Stimulated activated CD4-positive, alpha-beta T cell treated with anti-CD3 and anti-CD28 coated beads, Interleukin-1b, Interleukin-23, amount 100 ng/mL, for 4 hours (primary cell): ENCODE measurements at places on chromosomes 3 and 15.

- DNase-seq, result no peak
Observed at GRCh38 chr3:103410231-103410630, 975.4 kb downstream of the ZPLD1 start.

- no peak for DNase-seq
Observed at GRCh38 chr3:174276826-174277225, 582.3 kb upstream of the NAALADL2 start.

GRCh38 chr3:17030438-17030837 lies 145.7 kb downstream of the PLCL2 start:
- no peak for DNase-seq

- DNase-seq, result no peak
Observed at GRCh38 chr3:63349583-63350573, 71.8 kb downstream of the SYNPR start.

DNA sequence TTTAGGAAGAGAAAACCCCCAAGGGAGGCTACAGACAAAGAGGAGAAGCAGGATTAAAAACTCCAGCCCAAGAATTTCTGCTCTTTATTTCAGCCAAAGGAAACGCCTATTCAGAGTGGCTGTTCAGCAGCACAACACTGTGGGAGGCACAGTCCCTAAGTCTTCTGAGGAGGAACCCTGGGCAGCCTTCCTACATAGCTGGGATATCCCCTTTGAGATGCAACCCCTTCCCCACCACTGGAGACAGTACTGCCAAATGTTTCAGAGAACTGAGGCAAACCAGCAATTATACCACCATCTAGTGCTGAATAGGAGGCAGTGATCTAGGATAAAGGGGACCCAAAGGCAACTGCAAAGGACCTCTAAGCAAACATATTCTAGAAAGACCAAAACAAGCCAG lies 168.1 kb downstream of the VPS13C start:
- DNase-seq, result no peak

- DNase-seq, result no peak
Observed at GRCh38 chr15:76299786-76300185, 11.5 kb downstream of the ETFA start.

DNA sequence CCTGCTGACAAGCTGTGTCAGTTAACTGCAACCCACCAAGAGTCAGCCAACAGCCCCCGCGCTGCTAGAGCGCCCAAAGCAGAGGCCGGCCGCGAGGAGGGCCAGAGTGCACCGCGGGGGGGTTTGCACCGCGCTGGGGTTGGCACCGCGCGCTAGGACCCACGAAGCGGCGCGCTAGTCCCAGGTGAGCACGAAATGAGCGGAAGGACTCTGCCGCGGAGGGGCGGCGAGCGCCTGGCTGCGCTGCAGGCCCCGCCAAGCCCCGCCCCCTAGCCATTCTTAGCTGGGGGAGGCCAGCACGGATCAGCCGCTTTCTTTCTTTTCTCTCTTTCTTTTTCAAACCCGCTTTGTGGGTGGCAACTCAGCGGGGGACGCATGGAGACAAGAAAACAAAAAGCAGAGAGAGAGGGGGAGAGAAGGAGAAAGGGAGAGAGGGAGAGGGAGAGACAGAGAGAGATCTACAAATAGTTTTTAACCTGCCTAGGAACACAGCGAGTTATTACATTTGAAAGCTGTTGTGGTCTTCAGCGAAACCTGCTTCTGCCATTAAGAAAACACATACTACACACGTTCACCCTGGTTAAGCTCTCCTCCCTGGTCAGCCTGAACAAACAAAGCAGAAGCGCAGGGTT lies 6.9 kb upstream of the FOXB1 start:
- peak; percentile 49 for DNase-seq

GRCh38 chr3:116971531-116971930 lies 262.0 kb downstream of the TUSC7 start:
- DNase-seq, result no peak

- no peak for DNase-seq
Observed at GRCh38 chr3:107907996-107908395, 182.8 kb downstream of the CD47 start.

DNA sequence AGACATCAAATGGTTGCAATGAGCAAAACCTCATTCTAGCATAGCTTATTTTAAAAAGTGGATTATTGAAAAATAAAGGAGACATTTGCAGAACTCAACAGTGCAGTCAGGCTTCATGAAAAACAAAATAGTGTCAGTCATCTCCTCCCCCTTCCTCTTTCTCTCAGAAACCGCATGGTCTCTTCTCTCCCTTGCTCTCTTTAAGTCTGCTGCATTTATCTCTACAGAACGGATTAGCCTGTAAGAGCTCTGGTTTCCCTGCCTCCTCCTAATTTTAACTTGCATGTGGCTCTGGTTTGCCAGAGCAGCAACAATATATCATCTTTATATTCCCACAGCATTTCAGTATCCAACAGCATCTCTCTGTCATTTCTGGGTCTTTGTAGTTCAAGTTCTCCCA lies 609.0 kb downstream of the MECOM start:
- DNase-seq, result no peak

- DNase-seq, result no peak
Observed at GRCh38 chr3:37999836-38000235, 9.2 kb downstream of the VILL start.

GRCh38 chr3:152197451-152197850 lies 71.3 kb upstream of the MBNL1 start:
- DNase-seq, result no peak

GRCh38 chr3:109137761-109138160 lies 1.2 kb downstream of the C3orf85 start:
- DNase-seq, result no peak

DNA sequence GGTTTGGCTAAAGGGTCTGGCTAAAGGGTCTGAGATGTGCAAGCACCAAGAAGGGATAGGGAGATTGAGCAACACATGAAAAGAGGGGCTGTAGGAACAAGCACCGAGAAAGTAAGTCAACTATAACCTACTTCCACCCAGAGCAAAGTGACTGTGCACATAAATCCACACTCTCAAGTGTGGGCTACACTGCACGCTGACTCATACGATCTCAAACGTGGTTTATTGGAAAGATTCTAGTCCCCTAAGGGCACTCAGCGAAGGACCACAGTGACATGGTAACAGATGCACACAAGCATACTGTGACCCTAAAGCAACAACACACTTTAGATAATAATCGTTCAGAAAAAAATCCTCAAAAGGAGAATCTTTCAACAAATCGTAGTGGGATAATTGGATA lies 48.0 kb downstream of the EHHADH start:
- DNase-seq, result no peak

DNA sequence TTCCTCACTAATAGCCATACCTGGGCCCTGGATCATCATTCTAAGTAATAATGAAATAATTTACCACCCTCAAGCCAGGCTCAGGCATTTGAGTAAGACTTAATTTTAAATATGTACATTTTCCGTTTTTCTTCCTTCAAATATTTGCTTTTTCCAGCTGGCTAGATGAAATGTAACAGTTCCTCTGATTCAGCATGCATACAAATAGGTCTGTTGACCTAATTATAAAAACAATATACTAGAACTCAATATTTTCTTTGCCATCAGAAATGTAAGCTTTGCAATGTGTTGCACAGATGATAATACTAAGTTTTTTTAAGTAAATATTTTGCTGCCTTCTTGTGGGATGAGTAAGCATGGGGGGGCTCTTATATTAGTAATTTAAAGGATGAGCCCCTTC lies 91.6 kb downstream of the FEZF2 start:
- DNase-seq, result no peak

GRCh38 chr15:70632491-70633102 lies 130.8 kb downstream of the UACA start:
- DNase-seq, result no peak

- no peak for DNase-seq
Observed at GRCh38 chr3:150150633-150151032, 179.9 kb upstream of the PFN2 start.

GRCh38 chr3:170999737-171000242 lies 26.7 kb downstream of the SLC2A2 start:
- no peak for DNase-seq

- no peak for DNase-seq
Observed at GRCh38 chr3:141067206-141067974, 16.2 kb downstream of the SPSB4 start.

DNA sequence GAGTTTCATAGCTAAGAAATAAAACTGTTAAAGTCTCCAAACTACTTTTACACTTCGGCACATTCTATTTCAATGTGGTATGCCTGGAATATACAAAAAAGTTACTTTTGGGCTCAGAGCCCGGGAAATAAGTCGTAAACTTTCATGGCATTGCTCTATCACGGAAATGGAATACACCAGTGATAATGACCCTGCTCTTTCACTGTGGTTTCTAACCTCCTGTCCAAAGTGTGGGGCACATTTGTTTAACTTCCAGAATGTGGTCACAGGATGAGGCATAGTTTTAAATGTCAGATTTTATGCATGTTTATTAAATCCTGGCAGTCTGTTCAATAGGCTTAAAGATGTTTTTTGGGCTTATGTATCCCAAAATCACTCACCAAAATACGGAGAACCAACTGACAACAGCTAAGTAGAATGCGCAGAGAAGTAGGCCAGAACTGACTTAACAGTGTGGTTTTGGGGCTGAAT lies 5.1 kb downstream of the CXCR6 start:
- DNase-seq, result no peak

- DNase-seq, result no peak
Observed at GRCh38 chr3:141436180-141436579, 50.6 kb upstream of the RASA2 start.

GRCh38 chr15:89406218-89406939 lies 71.8 kb upstream of the POLG start:
- DNase-seq, result no peak

DNA sequence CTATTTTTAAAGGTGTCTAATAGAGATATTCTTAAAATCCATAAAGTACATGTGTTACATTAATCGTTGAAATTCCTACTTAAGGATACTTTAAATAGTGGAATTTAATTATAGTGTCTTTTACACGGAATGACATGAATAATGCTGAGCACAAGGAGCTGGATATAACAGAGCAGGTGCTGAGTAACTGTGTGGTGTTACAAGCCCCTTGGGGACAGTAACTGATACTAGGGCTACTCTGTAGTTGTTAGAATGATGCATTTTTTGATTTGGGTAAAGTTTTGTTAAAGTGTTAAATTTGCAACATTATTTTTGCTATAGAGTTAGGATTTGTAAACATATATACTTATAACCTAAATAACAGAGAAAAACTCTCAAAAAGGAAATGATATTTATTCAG lies 1496.1 kb downstream of the OTOL1 start:
- DNase-seq, result no peak

DNA sequence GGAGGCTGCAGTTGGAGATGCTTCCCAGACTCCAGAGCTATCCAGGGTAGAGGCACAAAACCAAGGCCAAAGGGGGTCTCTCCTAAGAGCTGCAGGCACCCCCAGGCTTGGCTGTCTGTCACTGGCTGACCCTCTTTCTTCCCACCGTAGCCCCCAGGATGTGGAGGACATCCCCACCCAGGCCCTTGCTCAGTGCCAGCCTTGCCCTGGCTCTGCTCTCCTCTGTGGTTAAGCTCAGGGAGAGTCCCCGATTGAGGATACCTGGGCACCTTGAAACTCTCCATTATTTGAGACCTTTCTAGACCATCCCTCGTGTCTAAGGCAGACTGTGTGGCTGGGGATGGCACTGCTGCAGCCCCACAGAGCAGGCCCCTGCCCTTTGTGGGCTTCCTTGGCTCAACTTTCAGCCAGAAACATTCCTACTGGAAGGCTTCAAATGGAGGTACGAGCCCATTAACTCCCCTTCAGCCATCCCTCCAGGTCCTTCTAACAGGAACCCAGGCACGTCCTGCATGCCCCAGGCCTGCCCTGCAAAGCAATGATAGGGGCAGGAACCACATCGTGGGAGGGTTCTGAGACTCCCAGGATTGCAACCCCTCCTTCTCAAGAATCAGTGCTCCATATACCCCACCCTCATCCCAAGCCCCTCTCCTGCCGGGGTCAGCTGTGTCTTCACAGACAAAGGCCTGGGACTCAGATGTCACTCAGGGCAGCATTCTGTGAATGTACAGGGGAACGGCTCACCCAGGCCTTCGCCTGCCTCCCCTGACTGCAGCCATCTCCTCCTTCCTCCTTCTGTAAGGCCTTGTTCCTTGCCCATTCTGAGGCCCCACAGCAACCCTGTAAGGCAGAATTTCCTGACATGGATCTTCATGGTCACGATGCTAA lies 102.9 kb upstream of the ABHD17C start:
- DNase-seq, result no peak

GRCh38 chr3:36895496-36896409 lies 49.1 kb downstream of the TRANK1 start:
- DNase-seq, result no peak

DNA sequence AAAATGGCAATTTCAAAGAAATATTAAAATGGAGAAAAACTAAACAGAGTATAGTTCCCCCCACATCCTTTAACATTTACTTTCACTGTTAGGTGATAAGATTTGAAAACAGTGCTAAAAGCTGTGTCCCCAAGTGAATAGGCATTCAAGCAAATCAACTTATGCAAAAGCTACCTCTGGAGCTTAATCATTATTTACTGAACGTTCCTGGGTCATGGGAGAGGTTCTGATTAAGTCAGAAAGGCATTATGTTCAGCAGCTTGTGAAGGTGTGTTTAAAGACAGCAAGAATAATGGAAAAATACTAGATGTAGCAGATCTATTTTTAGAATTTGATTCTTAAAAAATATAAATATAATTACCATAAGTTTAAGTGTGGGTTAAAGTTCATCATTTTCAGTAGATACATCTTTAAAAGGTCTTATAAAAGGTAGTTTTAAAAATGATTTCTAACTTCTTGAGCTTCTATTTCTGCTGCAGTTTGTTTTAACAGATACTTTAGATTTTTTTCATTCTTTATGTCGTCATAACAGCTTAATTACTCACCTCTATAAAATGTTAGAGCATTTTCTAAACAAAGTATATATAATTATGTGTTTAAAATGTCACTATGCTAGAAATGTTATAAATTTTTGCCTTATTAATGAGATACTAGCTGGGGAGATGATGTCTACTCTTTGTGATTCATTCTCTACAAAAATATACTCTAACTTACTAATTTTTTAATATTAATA lies 127.9 kb downstream of the MITF start:
- DNase-seq, result no peak

DNA sequence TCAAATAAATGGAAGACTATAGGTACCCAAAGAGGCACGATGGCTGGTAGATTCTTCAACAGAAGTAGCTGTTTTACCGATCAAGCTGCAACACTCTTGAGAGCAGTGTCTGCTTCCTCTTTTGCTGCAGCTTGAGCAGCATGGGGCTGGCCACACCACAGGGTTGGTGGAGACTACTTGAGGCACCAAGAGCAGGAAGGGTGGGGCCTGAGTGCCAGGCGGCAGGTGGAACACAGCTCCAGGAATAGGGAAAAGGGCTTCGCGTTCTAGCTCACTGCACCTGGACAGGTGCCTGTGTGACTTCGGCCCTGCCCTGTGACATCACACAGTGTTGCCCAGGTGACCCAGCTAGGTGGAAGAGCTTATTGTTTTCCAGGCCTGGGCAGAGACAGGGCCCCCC lies at the start of gene CCDC33:
Gene CCDC33, plus strand, starts transcription at position 365 of the 400 bp plus-strand sequence. CDS start 394 bp downstream, outside the sequence.
- no peak for DNase-seq

GRCh38 chr3:156298014-156298413 lies 177.6 kb downstream of the KCNAB1 start:
- DNase-seq, result no peak

GRCh38 chr15:35519541-35520149 lies 26.3 kb downstream of the DPH6 start:
- no peak for DNase-seq
